Activated naive CD4-positive, alpha-beta T cell treated with Interleukin-2 at 50 U/mL for 16 hours (primary cell): ENCODE measurements at places on chromosomes 12 and 14.

DNA sequence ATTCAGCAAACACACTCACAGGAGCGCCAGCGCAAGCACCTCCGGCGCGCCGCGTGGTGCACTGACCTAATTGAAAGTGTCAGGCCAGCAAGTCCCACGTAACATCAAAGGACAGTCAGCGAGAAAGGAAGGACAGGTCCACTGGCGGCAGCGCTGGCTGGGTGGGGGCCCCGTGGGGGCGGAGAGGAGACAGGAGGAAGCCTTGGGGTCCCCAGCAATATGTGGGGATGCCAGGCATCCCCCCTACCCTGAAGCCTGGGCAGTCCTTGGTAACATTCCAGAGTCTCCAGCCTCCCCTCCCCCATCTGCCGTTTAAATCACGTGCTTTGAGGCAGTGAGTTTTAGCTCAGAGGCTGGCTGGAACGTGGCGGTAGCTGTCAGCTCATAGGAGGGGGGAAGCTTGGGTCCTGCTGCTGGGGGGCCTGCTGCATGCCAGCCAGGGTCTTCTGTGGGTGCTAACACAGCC lies 159.2 kb downstream of the CALM1 start:
- no peak for DNase-seq

GRCh38 chr12:113422030-113422885 lies at the start of gene SDSL:
SDSL (plus strand) TSS chr12:113422380; CDS start chr12:113427983, 5,603 bp downstream.
- no peak for DNase-seq

- peak; percentile 64 for DNase-seq
Observed at GRCh38 chr14:93962701-93963601, 13.4 kb downstream of the ASB2 start.

DNA sequence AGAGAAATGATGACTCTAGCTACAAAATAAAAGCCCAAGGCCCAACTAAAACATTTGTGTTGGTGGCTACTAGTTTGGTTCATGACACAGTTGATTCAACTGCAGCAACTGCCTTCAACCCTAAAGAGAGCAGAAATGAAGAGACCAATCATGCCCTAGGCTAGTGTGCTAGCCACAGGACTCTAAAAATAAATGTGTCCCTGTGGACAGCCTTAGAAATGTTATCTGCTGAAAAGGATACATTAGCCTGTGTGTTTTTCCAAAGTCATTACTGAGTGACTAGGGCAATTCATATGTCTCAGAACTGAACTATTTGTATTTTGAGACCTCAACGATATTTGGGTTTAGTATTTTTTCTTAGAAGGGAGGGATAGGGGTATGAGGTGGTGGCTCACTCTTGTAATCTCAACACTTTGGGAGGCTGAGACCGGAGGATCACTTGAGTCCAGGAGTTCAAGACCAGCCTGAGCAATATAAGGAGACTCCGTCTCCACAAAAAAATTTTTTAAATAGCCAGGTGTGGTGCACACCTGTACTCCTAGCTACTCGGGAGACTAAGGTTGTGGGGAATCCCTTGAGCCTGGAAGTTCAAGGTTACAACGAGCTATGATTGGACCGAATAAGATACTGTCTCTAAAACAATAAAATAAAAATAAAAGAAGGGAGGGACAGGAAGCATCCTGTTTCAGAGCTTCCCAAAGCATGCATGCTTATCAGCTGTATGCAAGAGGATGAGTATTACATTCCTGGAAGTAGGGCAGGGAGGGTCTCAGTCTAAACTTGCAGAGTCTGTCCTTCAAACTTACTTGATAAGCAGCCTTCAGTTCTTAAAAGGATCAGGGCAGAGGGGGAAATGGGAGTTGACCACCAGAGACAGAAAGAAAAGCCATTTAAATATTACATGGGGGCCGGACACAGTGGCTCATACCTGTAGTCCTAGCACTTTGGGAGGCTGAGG lies 29.6 kb upstream of the NAP1L1 start:
- DNase-seq, result no peak

DNA sequence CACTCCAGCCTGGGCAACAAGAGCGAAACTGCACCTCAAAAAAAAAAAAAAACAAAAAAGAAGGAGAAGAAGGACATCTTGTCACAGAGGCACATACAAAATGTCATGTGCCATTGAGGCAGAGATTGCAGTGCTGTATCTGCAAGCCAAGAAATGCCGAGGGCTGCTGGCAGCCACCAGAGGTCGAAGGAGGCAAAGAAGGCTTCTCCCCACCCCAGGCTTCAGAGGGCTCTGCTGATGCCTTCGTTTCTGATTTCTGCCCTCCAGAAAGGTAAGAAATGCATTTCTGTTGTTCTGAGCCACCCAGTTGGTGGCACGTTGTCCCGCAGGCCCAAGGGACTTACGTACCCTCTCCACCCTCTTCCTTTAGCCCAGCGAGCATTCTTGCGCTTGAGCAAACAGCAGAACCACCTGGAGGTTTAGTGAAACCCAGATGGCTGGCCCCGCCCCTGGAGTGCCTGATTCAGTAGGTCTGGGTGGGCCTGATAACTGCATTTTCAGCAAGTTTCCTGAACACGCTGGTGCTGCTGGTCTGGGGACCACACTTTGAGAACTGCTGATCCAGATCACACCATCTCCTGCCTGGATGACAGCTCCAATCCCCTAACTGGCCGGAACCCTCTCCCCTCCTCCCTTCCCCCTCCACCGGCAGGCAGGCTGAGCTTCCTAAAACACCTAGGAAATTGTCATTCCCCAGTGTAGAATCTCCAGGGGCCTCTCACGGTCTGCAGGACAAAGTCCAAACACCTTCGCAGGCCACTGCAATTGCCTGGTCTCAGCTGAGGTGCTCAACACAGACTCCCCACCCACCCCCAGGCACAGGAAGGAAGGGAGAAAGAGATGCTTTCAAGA lies 21.1 kb upstream of the SCARB1 start:
- no peak for DNase-seq

DNA sequence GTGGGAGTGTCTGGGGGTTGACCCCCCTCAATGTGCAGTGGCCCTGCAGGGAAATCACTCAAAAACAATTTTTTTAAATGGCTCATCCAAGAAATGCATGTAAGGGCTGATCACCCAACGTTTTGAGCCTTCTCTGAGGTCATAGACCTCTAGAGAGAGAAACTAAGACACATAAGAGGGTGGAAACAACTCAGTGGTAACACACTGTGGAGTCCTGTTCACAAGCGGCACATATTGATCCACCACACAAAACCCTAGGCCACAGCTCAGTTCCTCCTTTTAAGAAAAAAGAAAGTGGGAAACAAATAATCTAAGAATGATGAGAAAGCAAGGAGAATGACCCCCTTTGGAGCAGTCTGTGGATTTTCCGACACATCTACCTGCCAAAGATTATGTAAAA lies 83.0 kb upstream of the METAP2 start:
- DNase-seq, result no peak

- DNase-seq, result no peak
Observed at GRCh38 chr14:101001311-101002069, 98.0 kb upstream of the RTL1 start.

DNA sequence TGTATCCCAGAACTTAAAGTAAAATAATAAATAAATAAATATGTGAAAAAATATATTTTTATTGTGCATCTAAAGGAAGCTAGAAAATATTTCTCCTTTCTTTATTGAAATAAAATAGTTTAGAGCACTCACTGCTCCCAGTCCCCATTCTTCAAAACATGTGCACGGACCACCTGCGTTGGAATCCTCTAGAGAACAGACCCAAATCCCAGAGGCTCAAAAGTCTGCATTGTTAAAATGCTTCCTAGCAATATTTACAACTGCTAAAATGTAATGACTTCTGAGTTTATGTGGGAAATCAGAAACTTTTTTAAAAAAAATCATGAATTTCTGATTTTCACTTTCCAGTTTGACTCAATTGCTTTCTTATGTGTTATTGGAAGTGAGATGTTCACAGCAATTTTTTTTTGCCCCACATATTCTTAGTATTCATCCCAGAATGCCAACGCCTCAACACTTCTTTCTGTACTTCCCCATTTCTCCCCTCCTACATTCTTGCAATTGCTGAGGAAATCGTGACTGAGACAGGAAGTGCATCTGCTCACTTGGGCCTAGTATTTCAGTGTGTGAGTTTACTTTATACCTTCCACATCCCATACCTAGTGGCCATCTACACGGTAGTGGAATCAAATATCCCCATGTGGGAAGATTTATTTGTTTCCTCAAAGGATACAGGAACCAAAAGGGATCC lies 116.0 kb upstream of the FLRT2 start:
- no peak for DNase-seq
